Hematopoietic multipotent progenitor cell treated with erythropoietin and hydrocortisone succinate and interleukin-3 and kit ligand, for 4 days (in vitro differentiated cells): ENCODE measurements at places on chromosomes 11 and 22.
A peak's percentile ranks its signal among the peaks of the same experiment; 100 is the strongest.

DNA sequence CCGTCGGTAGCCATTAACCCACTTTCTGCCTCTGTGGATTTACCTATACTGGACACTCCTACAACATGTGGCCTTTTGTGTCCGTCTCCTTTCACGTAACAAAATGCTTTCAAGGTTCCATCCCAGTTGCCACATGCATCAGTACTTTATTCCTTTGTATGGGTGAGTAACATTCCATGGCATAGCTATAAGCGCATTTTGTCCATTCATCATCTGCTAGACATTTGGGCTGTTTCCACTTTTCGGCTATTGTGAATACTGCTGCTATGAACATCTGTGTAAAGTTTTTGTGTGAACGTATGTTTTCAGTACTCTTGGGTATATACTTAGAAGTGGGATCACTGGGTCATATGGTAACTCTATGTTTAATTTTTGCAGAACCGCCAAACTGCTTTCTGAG is 257.2 kb downstream of the ST3GAL4 start:
- no peak for DNase-seq

- DNase-seq: no peak
Measured at GRCh38 chr11:95923439-95923727, 524 bp downstream of the MTMR2 start.

DNA sequence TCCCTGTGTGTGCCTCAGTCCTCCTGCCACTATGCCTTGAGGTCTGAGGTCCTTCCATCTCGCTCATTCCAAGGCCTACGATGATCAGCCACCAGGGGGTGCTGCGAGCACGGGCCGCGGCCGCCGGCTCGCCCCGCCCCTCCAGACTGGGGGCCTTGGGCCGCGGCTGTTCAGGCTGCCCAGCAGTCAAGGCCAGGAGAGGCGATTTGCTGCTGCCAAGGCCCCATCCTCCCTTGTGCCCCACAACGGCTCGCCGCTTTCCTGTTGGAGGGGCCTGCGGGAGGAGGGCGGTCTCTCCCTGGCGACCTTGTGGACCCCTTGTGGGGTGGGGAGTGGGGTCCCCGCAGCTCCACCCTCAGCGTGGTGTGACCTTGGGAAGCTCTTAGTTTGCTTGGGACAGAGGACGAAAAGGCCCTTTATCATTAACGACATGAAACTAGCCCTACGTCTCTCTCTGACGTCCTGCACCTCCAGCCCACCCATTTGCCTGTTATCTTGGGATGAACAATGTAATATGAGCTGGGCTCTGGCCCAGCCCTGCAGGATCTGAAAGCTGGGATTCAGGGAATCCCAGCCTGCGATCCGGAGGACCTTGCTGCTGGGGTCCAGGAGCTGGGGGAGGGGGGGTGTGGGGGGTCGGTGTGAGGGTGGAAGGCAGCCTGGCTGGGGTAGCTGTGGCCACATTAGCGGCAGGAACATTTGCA is 5.3 kb upstream of the GALR3 start:
- peak; percentile 89 for DNase-seq

DNA sequence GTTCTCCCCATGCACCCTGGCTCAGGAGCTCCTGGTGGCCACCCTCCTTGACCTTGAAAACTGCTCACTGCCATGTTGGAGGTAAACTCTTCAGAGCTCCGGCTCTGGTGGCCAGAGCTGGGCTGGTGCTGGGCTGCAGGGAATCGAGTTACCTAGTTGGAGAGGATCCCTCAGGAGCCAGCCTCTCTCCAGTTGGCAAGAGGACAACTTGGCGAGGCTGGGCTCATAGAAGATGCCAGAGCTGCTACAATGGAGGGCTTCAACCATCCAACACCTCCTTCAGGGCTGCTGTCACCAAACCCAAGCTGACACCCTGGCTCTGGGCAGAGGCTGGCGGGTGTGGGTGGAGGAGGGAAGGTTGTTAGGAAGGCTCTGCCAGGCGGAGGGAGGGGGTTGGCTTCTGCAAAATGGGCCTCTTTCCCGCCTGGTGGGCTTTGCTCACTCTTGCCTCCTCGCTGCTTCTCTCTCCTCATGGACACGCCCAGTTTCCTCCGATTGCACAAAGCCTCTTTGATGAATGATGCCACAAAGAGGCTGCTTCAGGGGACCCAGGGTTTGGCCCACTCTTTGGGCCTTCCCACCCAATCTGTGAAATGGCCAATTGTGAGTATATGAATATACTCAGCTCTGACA is 53.1 kb downstream of the THAP12 start:
- no peak for DNase-seq

DNA sequence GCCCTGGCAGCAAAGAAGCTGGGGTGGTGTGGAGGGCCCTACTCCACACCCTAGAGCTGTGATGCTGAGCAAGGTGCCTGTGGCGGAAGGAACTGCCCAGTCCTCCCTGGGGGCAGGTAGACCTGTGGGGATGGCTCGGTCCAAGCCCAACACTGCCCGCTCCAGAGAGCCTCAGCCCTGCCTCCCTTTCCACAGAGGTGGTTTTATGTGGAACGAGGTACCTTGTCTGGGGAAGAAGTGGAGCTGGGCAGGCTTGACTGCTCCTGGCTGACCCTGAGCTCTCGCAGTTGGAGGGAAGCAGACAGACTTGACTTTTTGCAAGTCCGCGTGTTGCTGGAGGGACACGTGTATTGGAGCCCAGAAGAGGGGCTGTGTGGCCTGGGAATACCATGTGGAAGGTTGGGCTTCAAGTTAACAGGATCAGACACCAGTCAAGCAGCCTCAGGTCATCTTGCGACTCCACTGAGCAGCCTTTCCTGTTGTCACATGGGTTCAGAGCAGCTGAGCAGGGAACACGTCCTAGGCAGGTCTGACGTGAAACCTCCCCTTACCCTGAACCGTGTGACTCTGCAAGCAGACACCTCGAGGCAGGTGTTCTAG is 117.7 kb downstream of the CACNA1I start:
- DNase-seq: no peak

DNA sequence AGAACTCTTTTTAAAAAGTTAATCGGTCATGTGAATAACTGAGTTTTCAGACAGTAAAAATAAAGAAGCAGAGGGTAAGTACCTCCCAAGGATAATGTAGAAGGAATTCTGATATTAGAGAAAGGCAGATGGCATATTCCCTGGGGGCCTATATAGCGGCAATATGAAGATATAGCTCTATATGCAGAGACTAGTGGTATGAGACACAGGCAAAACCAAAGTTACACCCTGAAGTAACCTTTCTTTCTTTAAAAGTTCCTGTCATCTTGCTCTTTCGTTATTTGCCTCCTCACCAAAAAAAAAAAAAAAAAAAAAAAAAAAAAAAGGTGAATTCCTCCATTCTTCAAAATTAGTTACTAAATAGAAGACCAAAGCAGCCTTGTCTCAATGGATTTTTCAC is 76.2 kb upstream of the ARHGAP32 start:
- DNase-seq: no peak

DNA sequence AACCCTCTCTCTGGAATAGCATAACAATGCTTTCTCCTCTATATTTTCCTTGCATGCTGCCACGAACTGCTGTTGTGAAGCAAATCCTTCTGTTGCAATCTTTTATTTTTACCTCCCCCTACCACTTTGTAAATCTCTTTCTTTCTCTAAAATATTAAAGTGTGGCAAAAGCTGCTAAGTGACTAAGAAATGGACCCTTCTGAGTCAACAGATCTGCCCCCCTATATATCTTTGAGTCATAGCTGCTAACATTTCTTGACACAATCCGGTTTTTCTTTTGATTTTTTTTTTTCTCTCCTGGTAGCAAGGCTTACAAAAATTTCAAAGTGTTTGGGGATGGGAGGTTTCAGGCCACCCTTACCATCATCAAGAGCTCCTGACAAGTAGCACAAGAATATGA is 39.0 kb upstream of the KIRREL3 start:
- DNase-seq: no peak
